ENCODE measurements at places on chromosomes 12 and 14.

- no peak for DNase-seq
These were observed 13.9 kb downstream of the ALDH2 start for GRCh38 chr12:111780615-111781014.

DNA sequence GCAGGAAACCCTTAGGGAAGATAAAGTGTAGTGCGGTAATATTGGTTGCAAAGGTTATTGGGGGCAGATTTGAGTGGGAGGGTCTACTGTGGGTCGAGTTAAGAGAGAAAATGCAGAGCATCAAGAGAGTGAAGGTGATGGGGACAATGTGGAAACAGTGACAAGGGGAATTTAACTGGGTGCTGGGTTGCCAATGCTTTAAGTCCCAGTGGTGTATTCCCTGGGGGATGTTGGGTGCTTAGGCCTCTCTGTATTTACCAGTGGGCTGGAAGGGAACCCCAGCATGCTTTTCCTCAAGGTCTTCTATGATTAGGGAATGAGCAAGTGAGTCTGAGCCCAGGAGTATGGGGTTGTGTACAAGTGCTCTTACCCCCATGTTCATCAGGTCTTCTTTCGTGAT is 10.6 kb downstream of the BCAT1 start:
- DNase-seq, result no peak

- no peak for DNase-seq
These were observed 124.6 kb downstream of the BCL11B start for GRCh38 chr14:99147366-99147740.

DNA sequence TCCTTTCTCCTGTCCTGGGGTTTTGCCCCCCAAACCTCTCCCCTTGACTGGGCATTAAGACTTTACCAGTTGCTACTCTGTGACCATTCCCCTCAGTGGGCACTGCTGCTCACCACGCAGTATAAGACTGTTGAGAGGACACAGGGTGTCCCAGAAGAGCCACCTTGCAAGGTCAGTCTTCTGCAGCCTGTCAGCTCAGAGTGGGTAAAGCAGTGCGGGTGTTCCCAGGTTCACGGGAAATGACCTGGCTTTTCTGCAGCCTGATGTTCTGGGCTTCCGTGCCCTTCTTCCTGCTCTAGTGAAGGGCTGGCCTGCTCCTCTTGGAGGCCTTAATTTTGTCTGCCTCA is 34.2 kb downstream of the KCNA1 start:
- no peak for DNase-seq

DNA sequence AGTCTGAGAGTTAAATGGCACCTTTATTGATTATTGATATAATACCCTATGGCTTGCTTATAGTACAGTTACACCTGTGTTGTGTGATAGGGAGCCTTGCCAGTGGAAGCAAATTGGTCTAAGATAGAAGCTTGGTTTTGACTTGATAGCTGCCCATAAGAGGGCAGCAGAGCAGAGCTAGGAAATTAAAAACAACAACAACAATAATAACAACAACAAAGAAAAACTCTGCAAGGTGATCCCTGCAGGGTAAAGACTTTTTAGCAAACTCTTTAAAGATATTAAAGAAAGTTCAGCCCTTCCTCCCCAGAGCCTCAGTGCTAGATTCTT is 18.0 kb upstream of the RNASE10 start:
- DNase-seq, result no peak

DNA sequence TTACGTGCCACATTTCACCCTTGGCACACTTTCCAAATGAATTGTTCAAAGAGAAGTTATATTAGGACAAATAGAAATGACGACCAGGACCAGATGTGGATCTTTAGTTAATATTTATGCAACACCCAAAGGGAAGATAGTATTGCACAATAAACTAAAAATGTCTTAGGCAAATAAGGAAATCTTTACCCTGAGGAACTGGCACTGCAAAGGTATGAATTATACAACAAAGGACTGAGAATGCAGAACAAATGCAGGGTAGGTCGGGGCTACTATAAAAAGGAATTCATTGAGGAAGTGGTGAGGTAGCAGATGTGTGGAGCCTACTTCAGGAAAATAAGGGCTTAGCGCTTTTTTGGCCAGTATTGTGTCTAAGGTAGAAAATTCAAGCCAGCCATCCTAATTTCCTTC is 3.9 kb upstream of the TMTC2 start:
- DNase-seq, result no peak

DNA sequence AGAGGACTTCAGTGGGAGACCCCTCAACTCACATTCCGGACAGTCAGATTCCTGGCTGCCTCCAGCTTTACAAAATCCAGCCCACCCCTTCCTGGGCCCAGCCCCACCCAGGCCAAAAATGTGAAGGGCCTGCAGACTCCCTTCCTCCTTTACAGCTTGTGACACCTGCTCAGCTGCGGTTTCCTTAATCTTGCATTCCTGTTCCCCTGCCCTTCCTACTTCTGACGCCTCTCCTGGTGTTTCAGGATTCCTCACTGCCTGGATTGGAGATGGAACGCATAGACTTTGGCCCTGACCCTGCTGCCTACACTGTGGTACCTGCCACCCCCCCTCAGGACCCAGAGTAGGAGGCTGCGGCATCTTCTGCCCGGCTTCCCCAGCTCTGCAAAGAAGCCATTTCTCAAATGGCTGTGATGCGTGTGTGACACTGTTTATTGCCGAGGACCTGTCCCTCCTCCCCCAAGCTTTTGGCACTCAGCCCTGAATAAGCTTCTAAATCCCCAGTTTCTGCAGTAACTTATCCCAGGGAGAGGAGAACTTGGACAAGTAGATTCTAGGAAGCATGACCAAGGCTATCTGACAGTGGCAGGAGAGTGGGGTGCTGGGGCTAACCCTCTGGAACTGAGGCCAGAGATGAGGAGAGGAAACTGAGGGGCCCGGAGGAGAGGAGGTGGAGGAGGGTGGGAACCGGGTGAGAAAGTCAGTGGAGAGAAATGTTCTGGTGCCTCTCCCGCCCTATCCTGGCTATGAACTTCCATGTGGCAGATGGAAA is 24.9 kb upstream of the BCDIN3D start:
- DNase-seq, result no peak

DNA sequence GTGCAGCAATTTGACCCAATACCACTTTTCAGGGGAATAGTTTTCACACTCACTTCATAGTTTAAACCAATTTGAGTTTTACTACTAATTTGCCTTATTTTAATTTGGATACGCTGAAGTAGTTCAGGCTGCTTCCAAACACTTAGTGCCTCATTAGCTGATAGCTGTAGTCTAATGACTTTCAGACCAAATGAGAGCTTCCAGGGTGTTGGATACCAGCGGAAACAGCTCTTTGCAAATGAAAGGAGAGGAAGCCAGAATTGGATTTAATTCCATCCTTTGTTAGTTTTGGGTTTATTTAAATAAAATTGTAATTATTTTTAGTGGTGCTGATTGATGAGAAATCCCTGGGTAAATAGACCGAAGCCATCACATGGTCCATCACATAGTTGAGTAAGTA is 158.3 kb upstream of the SEL1L start:
- DNase-seq, result no peak

DNA sequence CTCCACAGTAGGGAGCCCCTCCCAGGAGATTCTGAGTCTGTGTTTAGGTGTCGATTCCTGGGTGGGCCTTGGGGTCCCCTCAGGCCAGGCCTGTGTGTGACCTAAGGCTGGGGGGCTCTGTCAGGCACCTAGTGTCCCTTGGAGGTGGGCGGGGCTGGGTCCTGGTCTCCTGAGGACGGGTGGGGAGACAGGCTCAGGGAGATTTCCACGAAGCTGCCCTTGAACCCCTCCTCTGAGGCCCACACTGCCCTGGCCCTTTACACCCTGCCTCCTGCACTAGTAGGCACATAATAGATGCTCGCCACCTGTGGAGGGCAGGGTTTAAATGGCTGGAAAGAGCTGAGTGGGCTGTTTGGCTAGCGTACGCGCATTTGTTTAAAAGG is 32.9 kb downstream of the MEG3 start:
- no peak for DNase-seq

GRCh38 chr12:98572010-98572409 is 21.5 kb upstream of the SLC25A3 start:
- DNase-seq, result no peak

GRCh38 chr12:1391722-1392121 is 202.7 kb downstream of the FBXL14 start:
- DNase-seq, result no peak

DNA sequence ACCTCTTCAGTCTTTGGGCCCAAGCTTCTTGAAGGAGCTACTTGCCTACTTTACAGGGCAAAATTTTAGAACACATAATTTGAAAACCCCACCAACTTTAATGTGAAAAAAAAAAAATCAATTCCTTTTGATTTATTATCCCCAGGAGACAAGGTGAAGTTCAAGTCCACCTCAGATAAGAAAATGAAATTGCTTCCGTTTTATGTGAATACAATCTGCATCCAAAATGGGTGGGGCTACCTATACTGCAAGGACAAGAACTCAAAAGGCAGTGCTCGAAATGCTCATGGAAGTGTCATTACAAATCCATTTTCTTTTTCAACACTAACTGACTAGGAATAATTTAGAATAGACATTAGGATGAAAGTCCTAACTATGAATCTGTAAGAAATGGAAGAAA is 45.7 kb downstream of the SSPN start:
- DNase-seq, result no peak

DNA sequence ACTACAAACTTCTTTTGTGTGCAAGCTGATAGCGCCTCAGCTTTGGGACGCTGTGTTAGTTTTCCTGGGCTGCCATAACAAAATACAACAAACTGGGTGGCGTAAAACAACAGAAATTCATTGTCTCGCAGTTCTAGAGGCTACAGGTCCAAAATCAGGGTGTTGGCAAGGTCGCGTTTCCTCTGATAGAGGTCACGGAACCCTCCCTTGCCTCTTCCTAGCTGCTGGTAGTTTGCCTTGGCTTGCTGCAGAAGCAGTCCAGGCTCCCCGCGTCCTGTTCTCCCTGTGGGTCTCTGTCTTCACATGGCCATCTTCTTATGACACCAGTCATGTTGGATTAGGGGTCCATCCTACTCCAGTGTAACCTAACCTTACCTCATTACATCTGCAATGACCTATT is 32.8 kb upstream of the PTGR2 start:
- DNase-seq, result no peak

GRCh38 chr12:28145216-28145615 is 45.0 kb upstream of the CCDC91 start:
- no peak for DNase-seq

DNA sequence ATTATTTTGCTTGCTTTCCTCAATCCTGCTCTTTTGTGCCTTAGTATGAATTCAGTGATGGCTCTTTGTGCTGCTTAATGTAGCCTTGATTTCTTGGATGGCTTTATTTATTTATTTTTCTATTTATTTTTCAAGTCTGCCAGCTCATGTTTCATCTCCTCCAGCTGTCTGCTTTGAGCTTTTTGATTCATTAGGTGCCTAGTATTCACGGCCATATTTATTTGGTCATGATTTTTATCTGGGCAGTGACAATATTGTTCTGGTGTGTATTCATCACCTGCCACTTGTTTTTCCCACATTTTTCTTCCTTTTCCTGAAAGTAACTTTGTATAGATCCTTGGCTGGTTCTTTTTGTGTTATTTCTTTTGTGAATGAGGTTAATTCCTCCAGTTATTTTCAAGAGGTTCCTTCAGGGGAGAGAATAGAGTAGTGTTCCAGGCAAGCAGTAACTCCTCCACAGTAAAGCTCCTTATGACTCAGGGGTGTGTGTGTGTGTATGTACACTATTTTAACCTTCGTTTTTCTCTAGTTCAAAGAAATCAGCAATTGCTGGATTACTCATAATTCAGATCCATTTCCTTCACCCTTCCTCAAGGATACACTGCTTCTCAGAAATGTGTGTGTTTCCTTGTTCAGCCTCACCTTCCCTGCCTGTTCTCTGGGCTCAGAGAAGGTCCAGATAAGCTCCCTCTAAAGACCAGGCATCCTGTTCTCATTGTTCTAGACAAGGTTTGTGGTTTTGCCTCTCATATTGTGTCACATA is 51.6 kb upstream of the PMCH start:
- no peak for DNase-seq

DNA sequence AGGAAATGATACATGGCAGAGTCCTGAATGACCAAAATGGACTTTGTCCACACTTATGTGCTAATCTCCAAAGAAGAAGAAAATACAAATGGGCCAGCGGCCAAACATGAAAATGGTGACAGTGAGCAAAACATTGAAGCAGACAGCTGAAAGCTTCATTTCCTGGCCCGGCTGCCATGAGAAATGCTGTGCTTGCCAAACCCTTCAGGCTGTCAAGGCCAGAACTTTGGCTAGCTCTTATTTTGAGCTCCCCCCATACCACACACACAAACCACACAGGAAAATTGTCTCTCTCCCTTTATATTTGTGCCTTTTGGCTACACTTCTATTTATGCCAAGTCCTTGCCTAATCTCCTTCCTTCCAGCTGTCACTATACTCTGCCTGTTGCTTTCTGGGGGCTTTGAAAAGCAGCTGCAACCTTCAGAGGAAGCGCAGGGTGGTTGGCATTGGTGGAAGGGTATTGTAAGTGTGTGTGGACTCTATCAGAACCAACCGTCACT is 323.8 kb downstream of the RAD51B start:
- DNase-seq, result peak; percentile 78

DNA sequence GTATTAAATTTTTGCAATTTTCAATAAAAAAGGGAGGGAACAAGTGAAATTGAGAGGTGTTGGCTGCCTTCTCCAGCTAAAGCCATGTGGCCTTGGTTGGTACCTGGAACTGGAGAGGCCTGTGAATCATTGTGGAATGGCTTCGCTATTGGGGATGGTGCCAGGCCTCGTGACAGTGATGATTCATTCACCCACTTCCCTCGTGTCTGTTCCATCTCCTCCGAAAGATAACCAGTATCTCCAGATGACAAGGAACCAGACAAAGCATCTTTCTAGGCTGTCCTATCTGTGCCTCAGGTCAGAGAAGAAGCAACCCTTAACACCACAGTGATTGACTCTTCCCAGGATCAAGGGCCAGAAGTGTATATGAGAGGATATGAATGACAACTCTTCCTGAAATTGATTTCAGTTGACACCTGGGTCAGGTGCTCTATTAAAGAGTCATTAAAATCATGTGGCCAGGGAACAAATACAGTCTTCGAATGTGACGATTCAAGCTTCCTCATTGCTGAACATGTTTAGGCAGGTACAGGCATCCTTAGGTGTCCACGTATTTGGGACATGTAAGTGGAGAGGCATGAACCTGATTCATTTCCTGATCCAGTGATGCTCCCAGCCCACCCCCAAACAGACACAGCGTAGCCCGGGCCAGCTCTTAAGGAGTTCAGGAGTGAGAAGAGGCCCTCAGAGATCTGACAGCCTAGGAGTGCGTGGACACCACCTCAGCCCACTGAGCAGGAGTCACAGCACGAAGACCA is at the start of gene RNASE7:
RNASE7 (plus strand) TSS at position 687 of the 758 bp plus-strand sequence. CDS start 631 bp downstream, outside the sequence.
- DNase-seq, result no peak

GRCh38 chr12:50190859-50191258 is 23.7 kb upstream of the CERS5 start:
- no peak for DNase-seq

GRCh38 chr12:132139912-132140311 is 4.2 kb downstream of the DDX51 start:
- DNase-seq, result no peak

DNA sequence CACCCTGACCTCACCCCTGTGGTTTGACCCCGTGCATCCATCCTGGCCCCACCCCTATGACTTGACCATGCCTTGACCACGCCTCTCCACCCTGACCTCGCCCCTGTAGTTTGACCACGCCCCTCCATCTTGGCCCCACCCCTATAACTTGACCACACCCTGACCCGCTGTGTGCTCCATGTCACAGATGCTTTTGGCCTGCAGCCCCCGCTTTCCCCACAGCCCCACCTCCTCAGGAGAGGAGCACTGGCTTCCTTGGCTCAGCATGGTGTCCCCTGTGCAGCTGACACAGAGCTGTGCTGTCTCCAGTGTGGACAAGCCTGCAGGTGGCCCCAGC is 269.9 kb upstream of the SFSWAP start:
- DNase-seq, result no peak

GRCh38 chr14:70801836-70802235 is 7.5 kb downstream of the MAP3K9 start:
- DNase-seq, result no peak

- DNase-seq, result no peak
These were observed 2.3 kb upstream of the AGAP2 start for GRCh38 chr12:57740656-57741412.

All from astrocyte of the spinal cord (primary cell).